ENCODE measurements at places on chromosomes 6 and 20. TPM values are rescaled to one million over a fixed set of nuclear protein-coding genes. Genes with fewer than 3 reads are reported as not detected.

Gene CD109
- 0.75 TPM for total RNA-seq

Gene DACT2
- total RNA-seq = not detected

Gene FAM209B
- total RNA-seq = 3.1 TPM

DNA sequence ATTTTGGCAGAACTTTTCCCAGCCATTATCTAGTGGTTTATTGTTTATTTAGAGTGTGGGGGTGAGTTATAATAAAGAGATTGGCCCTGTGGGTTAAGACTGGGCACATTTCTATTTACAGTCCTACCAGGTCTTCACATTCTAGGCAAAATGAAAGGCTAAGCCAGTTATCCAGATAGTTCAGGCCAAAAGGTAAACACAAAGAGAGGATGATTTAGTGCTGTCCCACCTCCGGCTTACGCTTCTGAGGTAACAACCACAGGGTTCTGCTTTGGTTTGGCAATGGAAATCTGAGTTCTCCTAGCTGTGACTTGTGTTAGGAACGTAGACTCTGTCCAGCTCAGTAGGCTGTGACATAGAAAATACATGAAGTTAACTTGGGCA is 50.3 kb upstream of the PTPRK start:
- no peaks in the 10 kb centered on the region for H3K4me1 ChIP-seq
- H3K27ac ChIP-seq = no peak overlapping the region
- no peaks in the 10 kb centered on the region for H3K36me3 ChIP-seq
- no peaks in the 10 kb centered on the region for H3K27me3 ChIP-seq
- DNase-seq = no peak

DNA sequence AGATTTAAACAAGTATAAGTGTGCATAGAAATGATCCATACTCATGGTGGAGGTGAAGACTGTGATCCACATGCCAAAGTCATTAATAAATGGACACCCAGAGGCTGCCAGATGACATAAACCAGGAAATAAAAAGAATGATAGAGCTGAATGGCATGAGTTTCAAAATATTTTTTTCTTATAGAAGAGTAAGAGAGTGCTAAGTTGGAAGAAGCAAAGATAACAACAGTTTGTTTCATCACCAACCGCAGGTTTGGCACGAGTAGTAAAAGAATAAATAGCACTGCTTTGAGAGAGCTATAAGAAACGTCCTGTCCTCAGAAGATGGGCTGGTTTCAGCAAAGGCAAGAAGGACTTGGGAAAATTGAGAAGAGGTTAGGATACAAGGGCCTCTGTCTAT is 246.9 kb downstream of the UBE3D start:
- no peaks in the 10 kb centered on the region for H3K4me1 ChIP-seq
- no peaks in the 10 kb centered on the region for H3K27me3 ChIP-seq
- no peak overlapping the region for H3K4me3 ChIP-seq
- H3K36me3 ChIP-seq = no peaks in the 10 kb centered on the region
- no peak for DNase-seq

- peaks cover 11% of the 10 kb centered on the region for H3K4me1 ChIP-seq
- DNase-seq = no peak
Observed at GRCh38 chr6:95578106-95578410, 723 bp downstream of the MANEA start.

- H3K36me3 ChIP-seq = no peaks in the 10 kb centered on the region
- H3K27me3 ChIP-seq = no peaks in the 10 kb centered on the region
- H3K4me1 ChIP-seq = peaks cover 17% of the 10 kb centered on the region
- no peak for DNase-seq
Observed at GRCh38 chr6:37056112-37056403, 50.6 kb downstream of the FGD2 start.

- peaks cover 49% of the 10 kb centered on the region for H3K36me3 ChIP-seq
- no peak overlapping the region for H3K4me3 ChIP-seq
- peaks cover 19% of the 10 kb centered on the region for H3K4me1 ChIP-seq
- no peaks in the 10 kb centered on the region for H3K27me3 ChIP-seq
Observed at GRCh38 chr20:45036044-45036755, 64.7 kb downstream of the KCNS1 start.

DNA sequence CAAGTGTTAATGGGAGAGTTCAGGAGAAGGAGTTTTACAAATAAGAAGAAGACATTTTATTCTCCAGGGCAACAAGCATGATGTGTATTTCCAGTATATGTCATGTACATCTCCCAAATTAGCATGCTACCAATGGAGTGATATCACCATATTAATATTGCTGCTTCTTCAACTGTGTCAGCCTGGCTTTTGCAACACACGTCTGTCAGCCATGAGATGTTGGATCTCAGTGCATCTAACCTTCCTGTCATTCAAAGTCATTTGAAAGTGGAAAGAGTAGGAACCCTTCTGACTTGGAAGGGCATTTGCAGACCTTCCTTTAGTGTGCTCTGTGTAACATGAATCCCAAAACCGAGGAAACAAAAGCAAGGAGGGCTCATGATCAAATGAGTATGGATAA is 284.1 kb downstream of the ZNF217 start:
- no peaks in the 10 kb centered on the region for H3K36me3 ChIP-seq
- H3K27ac ChIP-seq = no peak overlapping the region
- no peak for DNase-seq

Gene SPATA25
- total RNA-seq = 1.3 TPM
